ENCODE measurements at places on chromosomes 3 and 15.

- no peak for DNase-seq
These were observed 75.0 kb downstream of the COL8A1 start for GRCh38 chr3:99713440-99713839.

- no peak for DNase-seq
These were observed 941 bp downstream of the ZBED2 start for GRCh38 chr3:111594205-111594604.

- DNase-seq = no peak
These were observed 202.8 kb downstream of the CADM2 start for GRCh38 chr3:85161544-85161943.

DNA sequence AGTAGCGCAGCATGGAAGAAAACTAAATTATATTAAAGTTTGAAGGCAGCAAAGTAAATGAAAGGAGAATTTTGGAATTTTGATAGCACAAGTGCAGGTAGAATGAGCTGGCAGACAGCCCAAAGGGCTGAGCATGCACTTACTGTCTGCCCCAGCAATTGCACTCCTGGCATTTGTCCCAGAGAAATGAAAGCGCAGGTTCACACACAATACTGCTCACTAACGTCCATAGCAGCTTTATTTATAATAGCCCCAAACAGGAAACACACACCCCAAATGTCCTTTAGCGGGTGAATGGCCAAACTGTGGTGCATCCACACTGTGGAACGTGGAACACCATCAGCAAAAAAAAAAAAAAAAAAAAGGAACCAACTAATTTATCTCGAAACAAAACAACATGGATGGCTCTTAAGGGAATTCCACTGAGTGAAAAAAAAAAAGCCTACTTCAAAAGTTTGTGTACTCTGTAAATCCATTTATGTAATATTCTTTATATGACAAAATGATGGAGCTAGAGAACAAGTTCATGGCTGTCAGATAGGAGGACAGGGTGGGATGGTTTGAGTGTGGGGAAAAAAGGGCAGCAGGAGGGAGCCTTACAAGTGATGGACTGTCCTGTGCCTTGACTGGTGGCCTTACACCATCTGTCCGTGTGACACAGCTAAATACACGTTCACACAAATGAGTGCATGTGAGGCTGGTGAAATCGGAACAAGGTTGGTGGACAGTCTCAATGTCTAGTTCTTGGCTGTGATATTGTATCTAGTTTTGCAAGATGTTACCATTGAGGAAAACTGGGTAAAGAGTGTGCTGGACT, 6.0 kb upstream of the TM2D3 start:
- DNase-seq = no peak

GRCh38 chr3:158711886-158712285, 20.4 kb downstream of the RARRES1 start:
- no peak for DNase-seq

GRCh38 chr3:139107424-139108252, 62.9 kb upstream of the PRR23C start:
- no peak for DNase-seq

DNA sequence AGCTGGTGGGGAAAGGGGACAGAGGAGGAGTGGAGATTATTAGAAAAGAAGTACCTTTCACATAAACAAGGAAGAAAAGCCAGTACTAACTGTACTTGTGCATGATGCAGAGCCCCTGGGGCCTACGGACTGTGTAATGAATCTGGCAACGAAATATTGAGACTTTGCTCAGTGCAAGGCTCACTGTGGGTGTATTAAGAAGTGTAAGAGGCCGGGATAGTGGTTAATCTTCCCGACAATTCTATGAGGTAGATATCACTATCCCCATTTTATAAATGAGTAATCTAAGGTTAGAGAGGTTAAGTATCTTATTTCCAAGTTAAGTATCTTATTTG, 89.5 kb downstream of the WDR76 start:
- no peak for DNase-seq

GRCh38 chr15:42182961-42183360, 25.1 kb downstream of the VPS39 start:
- no peak for DNase-seq

DNA sequence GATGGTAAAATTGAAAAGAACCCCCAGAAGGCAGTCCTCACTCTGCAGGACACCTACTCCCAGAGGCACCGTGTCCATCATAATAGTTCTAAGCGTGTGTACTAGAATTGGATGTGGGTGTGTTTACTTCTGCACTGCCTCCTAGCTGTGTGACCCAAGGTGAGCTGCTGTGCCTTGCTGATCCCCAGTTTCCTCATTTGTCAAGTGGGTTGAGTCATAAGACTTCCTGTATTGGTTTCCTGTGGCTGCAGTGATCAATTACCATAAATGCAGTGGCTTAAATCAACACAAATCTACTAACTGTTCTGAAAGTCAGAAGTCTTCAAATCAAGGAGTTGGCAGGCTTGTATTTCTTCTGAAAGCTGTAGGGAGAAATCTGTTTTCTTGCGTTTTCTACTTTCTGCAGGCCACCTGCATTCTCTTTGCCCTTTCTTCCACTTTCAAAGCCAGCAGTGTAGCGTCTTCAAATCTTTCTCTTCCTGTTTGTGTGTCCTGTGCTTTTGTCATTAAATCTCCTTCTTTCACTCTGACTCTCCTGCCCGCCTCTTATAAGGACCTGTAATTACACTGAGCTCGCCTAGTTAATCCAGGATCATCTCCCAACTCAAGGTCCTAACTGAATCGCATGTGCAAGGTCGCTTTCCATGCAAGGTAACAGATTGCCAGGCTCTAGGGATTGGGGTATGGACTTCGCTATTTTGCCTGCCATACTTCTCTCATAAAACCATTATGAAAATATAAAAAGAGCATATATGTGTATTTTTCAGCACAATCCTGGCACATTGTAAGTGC, 59.0 kb downstream of the RORA start:
- no peak for DNase-seq

GRCh38 chr3:44342176-44342790, 3.7 kb downstream of the TCAIM start:
- DNase-seq = no peak

- DNase-seq = no peak
These were observed 21.3 kb downstream of the LRIG1 start for GRCh38 chr3:66479532-66479947.

DNA sequence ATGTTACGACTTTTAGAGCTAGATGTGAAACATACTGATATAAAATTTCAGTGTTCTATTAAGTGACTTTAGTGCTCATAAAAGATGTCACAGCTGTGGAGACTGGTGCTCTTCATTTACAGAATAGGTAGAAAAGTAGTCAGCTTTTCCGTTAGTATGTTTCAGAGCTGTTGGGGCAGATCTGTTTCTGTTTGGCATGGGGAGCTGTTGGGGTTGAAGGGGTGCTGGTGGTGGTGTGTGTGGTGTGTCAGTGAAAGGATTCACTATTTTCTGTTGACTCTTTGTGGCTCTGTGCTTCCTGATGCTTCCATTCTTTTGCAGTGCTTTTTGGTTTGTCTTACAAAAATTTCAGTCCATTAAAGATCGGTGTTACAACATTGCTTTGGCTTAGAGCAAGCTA, 3.2 kb downstream of the UBE2E2 start:
- no peak for DNase-seq

- no peak for DNase-seq
These were observed 71.7 kb downstream of the IGF1R start for GRCh38 chr15:98720031-98720430.

- peak; percentile 90 for DNase-seq
These were observed 61.3 kb downstream of the VGLL4 start for GRCh38 chr3:11582191-11582968.

DNA sequence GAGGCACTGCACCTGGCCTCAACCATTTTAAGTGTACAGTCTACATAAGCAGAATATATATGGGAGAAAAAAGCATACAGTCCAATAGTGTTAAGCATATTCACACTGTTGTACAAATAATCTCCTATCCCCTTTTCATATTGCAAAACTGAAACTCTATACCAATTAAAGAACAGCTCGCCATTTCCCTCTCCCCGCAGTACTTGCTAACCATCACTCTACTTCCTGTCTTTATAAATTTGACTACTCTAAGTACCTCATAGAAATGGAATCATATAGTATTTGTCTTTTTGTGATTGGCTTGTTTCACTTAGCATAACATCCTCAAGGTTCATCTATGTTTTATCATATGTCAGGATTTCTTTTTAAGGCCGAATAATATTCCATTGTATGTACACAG, 21.6 kb upstream of the TASOR start:
- no peak for DNase-seq

DNA sequence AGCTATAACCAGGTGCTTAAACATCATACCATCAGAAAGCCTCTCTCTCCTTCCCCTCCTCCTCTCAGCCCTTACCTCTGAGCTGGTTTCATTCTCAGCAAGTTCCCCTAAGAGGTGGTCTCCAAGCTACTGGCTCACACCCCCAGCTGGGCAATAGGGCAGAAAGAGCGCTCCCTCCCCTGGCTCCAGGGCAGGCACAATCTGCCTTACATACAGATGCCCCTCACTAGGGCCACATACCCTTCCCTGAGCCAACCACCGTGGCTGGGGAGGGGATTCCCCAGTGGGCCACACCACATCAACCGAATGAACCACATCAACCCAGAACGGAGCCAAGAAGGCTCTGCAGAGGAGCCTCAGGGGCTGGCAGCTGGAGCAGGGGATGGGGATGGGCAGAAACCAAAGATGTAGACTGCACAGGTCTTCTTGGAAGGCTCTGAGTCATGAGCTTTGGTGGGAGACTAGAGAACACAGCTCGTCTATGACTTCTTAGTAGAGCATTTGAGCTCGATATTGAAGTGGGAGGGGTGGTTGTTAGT, 4.6 kb upstream of the FBLN2 start:
- DNase-seq = no peak

DNA sequence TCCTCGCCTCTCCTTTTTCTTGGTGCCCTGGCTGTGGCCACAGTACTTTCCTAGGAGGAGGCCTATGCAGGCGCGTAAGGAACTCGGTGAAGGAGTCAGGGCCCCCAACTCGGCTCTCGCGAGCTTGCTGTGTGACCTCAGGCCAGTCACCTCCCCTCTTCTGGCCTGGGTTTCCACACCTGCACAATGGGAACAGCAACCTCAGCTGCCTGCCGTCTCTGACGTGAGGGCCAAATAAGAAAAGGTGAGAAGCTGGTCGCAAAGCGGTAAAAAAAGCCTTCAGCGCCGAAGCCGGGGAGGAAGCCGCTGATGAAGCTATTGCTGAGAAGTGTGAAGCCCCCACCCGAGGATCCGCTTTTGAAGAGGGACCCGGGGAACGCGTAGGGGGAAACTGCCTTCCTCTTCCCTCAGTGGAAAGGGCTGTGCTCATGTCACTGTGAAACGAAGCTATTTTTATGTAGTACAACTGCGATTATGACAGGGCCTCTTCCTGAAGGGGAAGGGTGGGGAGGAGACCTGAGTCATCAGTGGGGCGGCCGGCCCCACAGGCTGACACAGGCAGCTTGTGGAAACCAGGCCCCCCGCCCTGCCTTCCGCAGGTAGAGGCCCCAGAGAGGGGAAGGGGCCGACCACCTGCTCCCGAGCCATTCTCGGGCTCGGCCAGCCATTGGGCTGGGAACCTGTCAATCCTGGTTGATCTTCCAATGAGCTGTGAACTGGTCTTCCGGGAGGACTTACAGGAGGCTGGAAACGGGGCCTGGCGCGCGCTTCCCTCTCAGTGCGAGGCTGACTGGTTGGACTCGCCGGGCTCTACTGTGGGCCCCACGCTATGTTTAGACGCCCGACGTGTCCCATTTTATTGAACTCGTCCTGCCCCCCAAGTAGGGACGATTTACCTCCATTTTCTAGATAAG, 18.0 kb upstream of the ANKDD1A start:
- peak; percentile 97 for DNase-seq

GRCh38 chr15:63086947-63087346, 34.7 kb upstream of the LACTB start:
- DNase-seq = no peak

- no peak for DNase-seq
These were observed 162.5 kb downstream of the DPH6 start for GRCh38 chr15:35383506-35383905.

DNA sequence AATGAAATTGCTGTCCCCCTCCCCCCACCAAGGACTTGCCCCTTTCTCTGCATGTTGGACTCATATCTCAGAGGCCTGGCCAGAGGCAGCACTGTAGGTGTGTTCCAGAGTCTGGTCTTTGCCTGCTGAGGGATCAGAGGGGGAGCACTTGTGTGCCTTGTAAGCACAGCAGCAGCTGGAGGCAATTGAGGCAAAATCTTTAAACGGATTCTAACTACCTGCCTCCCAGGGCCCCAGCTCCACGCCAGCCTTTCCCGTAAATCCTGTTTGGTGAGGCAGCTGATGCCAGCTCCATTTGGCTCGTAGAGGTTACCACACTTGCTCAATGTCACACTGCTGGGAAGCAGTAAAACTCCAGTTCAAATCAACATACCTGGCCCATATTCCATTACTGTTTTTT, 2.3 kb upstream of the IDH2 start:
- DNase-seq = peak; percentile 71

- no peak for DNase-seq
These were observed 175.1 kb upstream of the CTNNB1 start for GRCh38 chr3:41024031-41024836.

DNA sequence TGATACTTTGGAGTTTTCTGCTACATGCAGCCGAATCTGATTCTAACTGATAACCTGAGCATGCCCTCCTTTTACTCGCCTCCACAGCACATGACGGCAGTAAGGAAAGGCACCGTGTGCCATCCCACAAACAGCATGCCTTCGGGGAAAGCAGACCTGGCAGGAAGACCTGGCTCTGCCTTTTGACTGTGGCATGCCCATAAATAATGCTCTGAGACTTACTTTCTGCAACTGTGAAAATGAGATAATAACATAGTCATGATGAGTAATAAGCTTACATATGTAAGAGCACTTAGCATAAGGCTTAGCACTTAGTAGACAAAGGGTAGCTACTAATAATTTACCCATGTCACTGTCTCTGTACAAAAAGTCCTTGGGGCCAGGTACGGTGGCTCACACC, 32.9 kb downstream of the MTHFS start:
- no peak for DNase-seq

GRCh38 chr3:187012609-187013051, 82.3 kb downstream of the ST6GAL1 start:
- DNase-seq = no peak

- DNase-seq = no peak
These were observed 32.6 kb downstream of the COL6A5 start for GRCh38 chr3:130377960-130378676.

DNA sequence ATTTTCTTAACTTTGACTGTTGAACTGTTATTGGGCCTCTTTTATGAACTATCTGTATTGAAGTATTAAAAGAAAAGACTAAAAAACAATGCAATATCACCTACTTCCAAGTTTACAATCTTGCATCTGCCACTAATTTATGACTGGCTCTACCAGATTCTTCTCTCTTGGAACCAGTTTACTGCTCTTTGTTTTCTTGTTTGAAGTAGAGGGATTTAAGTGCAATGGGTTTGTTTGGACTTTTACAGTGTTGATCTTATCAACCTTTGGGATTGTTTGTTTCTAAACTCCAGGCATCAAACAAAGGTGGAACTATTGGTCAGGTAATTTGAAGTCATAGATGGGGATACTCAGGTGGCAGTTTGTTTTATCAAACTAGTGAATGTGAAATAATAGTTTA, 43.0 kb upstream of the MEIS2 start:
- DNase-seq = no peak

GRCh38 chr3:32934150-32934742, 17.2 kb upstream of the CCR4 start:
- no peak for DNase-seq

All from sigmoid colon (tissue), 7 donors.